ENCODE measurements at places on chromosomes 3 and 15.

DNA sequence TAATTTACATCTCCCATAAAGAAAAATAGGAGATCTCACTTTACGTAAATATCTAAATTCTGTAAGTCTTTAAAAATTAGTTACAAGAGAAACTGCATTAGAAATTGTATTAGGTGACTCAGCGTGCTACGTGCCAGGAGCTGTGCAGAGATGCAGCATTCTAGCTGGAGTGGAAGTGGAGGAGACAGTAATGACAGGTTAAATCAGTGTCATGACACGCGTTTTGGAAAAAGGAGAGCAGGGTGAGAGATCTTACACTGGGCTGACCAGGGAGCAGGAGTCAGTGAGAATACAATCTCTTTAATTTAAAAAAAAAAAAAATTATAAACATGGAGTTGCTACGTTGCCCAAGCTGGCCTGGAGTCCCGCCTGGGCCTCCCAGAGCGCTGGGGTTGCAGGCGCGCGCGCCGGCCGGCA is 635 bp downstream of the TUBGCP5 start:
- DNase-seq, result no peak

DNA sequence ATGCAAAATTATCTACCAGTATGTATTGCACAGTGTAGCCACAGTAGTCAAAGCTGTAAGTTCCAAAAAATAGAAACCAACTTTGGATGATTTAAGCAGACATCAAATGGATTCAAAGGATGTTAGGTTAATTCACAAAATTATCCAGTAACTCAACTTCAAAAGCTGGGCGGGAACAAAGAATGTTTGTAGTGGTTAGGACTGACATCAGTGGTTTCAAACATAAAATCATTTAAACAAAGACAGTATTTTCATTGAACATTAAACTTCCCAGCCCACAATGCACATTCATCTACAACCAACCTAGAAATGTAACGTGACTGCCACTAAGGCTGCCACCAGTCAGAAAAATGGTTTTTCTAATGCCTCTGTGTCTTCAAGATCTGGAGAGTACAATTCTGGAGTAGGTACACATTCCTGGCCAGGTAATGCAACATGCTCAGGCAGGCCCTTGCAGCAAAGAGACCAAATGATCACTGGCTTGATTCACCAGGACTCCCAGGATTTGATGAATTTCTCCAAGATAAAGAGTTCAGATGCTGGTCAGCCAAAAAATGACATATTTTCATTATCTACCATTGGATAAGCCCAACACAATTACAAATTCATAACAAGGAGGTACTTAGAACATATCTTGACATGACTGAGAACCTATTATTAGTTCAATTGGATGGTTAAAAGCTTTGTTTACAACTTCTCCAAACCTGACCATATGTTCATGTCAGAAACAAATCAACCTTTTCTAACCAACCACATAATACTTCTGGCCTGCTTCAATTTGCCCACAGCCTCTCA is 189.8 kb upstream of the CNTN4 start:
- no peak for DNase-seq

GRCh38 chr3:163058031-163058854 is 1561.6 kb downstream of the OTOL1 start:
- no peak for DNase-seq

DNA sequence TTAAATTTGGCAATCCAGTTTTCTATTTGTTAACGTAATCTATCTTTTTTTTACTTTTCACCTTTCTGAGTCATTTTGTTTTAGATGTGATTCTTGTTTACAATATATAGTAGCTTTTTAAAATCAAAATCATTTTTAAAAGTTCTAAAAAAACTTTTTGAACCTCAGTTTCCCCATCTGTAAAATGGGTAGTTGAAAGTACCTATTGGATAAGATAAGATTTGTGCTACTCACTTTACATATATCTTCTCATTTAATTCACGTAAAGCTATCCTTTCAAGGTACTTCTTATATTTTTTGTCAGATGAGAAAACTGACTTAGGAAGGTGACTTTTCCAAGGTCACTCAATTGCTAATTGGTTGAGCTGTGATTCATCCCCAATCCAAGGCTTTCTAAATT is 153.2 kb downstream of the EEFSEC start:
- DNase-seq, result no peak

- no peak for DNase-seq
Measured at GRCh38 chr3:32794487-32795308, 23.1 kb upstream of the TRIM71 start.
